Activated T-cell treated with anti-CD3 and anti-CD28 coated beads, Interleukin-2, amount 50 U/mL, for 48 hours (primary cell): ENCODE measurements at places on chromosomes 2 and 18.

GRCh38 chr2:8312221-8312620, 369.6 kb upstream of the ID2 start:
- DNase-seq: peak; percentile 16

DNA sequence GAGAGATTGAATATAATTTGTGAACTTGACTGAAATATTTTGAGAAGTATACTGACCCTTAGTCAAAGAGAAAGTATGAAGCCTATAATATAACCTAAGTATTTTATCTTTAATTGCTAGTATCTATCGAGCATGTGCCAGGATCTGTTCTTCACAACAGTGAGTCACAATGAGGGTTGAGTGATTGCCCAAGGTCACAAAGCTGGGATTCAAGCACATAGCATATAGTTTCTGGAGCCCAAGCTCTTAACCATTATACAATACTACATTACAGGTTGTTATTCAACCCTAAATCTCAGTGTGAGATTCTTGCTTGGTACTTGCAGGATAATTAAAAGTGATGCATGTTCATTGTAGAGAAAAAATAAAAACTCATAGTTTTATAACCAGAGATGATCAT, 97.2 kb downstream of the RAB3GAP1 start:
- DNase-seq: no peak

GRCh38 chr2:157261199-157261782, 3.8 kb downstream of the GALNT5 start:
- peak; percentile 77 for DNase-seq

DNA sequence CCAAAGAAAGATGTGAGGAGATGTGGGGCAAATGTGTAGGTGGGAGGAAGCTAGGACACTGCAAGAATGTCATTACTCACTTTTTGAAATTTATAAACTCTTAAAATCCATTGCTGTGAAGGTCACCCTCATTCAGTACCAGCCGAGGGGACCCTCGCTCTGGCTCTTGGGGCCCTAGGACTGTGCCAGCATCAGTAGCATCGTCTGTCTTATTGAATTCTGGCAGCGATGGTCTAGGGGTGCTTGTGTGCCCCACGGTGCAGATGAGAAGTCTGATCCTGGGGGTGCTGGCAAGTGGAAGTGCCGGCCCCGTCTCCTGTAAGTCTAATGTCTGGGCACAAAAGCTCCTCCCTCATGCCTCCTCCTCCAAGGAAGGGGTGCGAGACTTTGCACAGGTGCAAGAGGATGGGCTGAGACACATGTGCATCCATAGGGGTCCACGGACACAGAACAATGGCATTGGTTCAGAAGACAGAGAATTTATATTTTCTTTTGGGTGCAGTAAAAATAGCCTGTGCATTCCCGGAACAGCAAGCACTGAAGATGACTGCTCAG, 266.7 kb upstream of the HDAC4 start:
- DNase-seq: no peak

GRCh38 chr18:7646174-7646886, 79.2 kb downstream of the PTPRM start:
- DNase-seq: no peak

GRCh38 chr2:120908314-120908975, 172.8 kb downstream of the GLI2 start:
- DNase-seq: no peak

- no peak for DNase-seq
Measured at GRCh38 chr2:75002007-75002406, 43.6 kb downstream of the POLE4 start.

DNA sequence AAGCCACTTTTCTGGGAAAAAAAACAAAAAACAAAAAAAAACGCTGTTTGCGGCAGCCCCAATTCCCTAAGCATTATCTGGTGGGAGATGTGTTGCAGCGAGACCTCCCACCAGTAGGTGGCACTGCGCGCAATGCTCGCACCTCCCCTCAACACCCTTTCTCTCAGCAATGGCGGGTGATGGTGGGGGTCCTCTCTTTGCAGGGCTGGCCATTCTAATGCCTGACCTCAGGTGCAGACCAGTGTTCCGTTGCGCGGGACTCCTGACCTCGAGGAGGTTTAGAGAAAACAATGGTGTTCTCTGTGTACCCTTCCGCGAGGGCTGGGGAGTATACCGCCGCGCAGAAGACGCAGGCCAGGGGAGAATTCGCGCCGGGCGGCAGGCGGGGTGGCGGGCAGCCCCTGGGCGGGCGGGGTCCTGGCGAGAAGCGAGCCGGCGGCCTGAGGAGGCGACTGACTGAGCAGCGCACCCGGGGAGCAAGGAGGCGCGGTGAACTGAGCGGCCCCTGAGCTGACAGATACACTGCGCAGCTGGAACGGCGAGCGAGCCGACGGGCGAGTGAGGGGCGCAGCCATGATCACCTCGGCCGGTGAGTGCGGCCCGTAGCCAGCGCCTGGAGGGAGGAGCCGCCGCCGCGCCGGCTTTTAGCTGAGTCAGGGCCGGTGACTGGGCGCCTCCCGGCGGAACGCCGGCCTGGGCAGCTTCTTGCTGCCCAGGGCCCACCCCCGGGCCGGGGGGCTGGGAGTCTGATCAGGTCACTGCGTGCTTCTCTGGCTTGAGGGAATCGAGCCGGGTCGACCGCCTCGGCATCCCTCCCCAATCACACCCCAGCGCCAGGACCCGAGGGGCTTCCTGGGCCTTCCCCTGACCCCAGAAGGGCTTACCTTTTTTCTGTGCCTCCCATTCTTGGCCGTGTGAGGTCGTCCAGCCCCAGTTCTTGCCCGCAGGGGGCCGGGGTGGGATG, at the start of gene PSMD1:
TSS of gene PSMD1 (plus strand) at position 415 of the 964 bp plus-strand sequence. CDS start at position 574, 159 bp downstream.
- DNase-seq: peak; percentile 96

- DNase-seq: no peak
Measured at GRCh38 chr2:15911686-15912085, 28.7 kb upstream of the MYCN start.

DNA sequence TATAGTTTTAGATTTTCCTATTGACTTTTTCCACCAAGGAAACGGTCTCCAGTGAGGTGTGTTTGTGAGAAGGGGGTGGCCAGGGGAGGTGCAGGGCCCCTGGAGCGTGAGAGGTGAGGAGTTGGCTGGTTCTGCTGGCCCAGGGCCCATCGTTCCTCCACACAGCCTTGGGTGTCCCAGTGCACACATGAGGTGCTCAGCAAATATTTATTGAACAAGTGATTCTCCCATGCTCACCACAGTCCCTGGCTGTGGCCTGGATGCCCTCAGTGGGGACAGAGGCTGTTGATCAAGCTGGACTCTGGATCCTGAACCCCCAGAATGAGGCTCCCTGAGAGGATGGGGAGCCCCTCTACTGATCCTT, 5.0 kb downstream of the HAAO start:
- DNase-seq: peak; percentile 8

- DNase-seq: no peak
Measured at GRCh38 chr2:10897956-10898355, 13.8 kb upstream of the KCNF1 start.

DNA sequence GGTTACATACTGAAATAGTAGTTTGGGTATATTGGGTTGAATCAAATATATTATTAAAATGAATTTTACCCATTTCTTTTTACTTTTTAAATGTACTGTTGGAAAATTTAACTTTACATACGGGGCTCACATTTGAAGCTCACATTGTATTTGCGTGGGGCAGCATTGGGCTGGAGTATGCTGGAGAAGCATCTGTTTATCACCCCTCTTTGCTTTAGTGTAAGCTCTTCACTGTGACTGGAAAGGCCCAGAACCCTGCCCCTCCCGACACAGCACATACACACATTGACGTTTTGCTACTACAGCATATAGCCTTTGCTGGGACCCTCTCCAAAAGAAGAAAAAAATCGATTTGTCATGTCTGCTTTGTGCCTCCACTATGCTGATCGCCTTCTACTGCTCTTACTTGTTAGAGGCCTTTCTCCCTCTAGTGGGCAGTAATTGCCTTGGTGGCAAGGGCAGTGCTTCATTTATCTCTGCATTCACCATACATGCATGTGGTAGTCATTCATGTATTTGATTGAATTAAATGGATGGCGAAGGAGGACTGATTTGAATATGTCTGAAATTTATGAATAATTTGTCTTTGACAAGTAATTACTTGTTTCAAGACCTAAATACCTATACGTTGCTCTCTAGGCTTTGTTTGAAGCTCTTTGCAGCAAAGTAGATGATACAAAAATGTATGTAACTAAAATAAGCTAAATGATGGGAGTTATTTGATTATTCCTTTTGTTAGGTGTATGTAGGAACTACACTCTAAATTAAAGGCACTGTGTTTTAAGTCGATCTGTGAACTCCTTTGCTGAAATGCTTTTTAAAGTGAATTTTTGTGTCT, 37.4 kb downstream of the VAPA start:
- DNase-seq: no peak

- no peak for DNase-seq
Measured at GRCh38 chr2:5617358-5617757, 74.8 kb upstream of the SOX11 start.

- DNase-seq: no peak
Measured at GRCh38 chr2:69090820-69091219, 77.8 kb downstream of the ANTXR1 start.

DNA sequence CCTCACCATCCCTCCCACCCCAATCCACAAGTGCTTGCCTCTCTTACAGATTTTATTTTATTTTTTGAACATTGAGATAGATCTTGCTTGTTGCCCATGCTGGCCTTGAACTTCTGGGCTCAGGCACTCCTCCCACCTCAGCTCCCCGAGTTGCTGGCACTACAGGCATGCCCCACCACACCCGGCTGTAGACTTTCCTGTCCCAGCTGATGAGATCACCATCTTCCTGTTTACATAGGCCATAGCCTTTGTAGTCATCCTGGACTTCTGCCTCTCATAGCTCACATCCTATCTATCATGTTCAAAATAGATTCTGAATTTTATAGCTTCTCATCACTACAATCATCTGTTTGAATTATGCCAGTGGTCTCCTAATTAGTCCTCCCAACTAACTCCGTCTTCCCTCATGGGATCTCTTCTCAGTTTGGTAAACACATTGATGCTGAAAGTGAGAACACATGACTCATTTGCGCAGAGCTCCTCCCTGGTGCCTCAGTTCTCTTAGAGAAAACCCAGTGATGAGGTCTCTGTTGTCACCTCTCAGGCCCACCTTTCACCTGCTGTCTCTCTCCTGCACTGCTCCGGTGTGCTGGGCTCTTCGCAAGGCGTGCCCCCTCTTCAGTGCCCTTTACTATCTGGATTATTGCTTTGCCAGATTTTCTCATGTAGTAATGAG, 243.0 kb downstream of the ZNF407 start:
- DNase-seq: no peak

DNA sequence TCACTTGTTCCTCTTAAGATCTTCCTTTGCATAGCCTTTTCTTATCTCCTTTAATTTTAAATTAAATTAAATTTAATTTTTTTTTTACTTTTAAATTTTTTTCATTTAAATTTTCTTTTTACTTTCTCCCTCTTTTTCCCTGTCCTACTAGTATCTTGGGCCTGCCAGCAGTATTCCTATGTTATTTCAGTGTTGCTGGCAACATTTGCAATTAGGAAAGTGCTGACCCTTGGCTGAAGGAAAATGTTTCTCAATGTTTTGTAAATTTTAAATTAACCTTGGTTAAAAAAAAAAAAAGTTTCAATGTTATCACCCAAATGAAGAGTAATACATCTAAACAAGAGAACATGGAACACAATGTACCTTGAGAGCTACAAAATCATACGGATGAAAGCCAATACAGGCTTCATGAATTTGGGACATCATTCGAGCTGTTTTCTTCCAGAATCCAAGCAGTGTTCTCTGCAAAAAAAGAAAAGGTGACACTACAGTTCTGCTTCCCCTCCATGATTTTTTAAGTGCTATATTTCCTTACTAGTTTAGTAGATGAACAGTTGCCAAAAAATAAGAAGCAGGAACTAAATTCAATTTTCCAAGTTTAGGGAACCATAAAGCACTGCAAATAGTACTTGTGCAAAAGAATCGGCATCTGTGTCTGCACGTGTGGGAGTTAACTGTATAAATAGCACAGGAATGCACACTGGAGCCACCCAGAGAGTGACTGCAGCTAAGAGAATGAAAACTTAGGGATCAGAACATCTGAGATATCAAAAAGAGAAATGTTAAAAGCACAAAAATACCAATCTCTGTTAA, 55.8 kb downstream of the ICA1L start:
- DNase-seq: no peak

DNA sequence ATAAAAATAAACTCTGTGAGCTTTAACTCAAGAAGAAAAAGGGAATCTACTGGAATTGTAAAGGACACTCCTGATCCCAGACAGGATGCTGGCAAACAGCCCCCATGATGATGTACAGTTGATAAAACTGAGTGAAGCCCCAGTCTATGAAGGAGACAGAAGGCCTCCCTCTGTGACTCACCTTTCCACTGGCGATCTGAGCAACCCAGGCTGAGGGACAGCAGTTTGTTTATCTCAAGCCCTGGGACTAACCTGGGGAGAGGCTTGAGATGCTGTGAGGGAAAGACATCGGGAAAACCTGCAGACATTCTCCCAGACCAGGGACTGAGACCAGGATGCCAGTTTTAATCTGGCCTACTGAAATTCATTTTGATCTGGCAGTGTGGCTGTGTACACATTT, 104.5 kb upstream of the CDH2 start:
- DNase-seq: no peak

DNA sequence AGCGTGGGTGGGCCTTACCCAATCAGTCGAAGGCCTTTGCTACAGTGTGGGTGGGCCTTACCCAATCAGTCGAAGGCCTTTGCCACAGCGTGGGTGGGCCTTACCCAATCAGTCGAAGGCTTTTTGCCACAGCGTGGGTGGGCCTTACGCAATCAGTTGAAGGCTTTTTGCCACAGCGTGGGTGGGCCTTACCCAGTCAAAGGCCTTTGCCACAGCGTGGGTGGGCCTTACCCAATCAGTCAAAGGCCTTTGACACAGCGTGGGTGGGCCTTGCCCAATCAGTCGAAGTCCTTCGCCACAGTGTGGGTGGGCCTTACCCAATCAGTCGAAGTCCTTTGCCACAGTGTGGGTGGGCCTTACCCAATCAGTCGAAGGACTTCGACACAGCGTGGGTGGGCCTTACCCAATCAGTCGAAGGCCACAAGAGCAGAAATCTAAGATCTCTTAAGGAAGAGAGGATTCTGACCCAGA, 16.3 kb upstream of the GAL3ST2 start:
- DNase-seq: no peak

GRCh38 chr2:236363711-236364277, 99.6 kb upstream of the ASB18 start:
- no peak for DNase-seq

- DNase-seq: no peak
Measured at GRCh38 chr2:33616873-33617272, 17.8 kb upstream of the FAM98A start.

- DNase-seq: no peak
Measured at GRCh38 chr2:10473121-10473756, 25.1 kb upstream of the ODC1 start.

GRCh38 chr18:13461936-13462335, 243.4 kb downstream of the LDLRAD4 start:
- DNase-seq: no peak

DNA sequence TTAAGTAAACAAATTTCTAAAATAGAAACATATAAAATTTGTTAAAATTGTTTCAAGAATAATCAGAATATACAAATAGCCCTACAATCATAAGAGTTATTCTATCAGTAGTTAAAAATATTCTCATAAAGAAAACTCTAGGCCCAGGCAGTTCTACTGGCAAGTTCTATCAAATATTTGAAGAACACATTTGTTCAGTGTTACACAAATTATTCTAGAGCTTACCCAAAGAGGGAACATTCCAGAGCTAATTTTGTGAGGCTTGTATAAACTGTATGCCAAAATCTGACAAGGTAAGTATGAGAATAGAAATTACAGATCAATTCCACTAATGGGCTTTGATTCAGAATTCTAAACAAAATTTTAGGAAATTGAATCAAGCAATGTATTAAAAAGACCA, 241.4 kb upstream of the FBXO11 start:
- DNase-seq: no peak

- DNase-seq: no peak
Measured at GRCh38 chr2:96847586-96847985, 3.8 kb upstream of the ANKRD23 start.
